AML-193 (cell line): ENCODE measurements at places on chromosomes 2 and 18.

DNA sequence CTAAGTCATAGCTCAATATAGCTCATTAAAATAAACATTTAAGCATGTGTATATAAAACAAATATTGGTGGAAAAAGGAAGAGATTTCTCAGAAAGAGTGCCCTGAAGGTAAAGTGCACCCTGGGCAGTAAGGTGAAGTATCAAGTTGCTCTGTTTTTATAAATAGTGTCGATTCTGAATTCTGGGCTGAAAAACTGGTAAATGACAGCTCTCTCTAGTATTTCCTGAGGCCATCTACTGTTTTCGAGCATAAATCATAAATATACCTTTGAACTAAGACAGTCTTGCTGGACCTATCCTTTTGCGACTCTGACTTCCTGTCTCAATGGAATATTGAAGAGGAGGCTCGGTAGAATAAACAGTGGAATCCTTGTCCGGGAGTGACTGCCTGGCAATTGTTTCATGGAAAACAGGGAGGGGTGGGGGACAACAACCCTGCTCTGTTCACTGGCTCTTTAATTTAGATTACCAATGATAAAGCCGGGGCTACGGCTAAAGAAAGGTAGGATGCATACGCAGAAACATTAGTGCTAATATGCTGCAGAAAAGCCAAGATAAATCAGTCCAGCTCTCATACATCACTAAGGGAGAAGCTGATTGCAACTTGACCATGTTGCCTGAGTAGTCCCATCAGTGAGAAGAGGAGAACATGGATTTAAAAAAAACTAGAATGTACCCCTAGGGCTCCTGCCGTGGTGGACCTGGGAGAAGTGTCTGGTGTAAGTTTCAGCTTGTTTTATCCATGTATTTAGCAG, 124.1 kb downstream of the RAPGEF4 start:
- no peak for DNase-seq

GRCh38 chr2:160208655-160209515, 8.8 kb upstream of the ITGB6 start:
- DNase-seq = no peak

- no peak for DNase-seq
Observed at GRCh38 chr18:55695091-55695490, 107.1 kb upstream of the TCF4 start.

- DNase-seq = no peak
Observed at GRCh38 chr2:67612576-67613042, 215.5 kb downstream of the ETAA1 start.

GRCh38 chr18:79572093-79572780, 107.4 kb upstream of the CTDP1 start:
- no peak for DNase-seq
